ENCODE measurements at places on chromosomes 6 and 20.

GRCh38 chr6:157410045-157410444 lies 29.1 kb downstream of the ZDHHC14 start:
- no peak for DNase-seq

GRCh38 chr6:161486361-161487216 lies 212.7 kb upstream of the AGPAT4 start:
- no peak for DNase-seq

- DNase-seq, result no peak
Observed at GRCh38 chr6:34527751-34528670, 28.1 kb downstream of the SPDEF start.

GRCh38 chr6:140168365-140168764 lies 793.9 kb upstream of the CITED2 start:
- no peak for DNase-seq

- no peak for DNase-seq
Observed at GRCh38 chr6:14770040-14770439, 475.8 kb upstream of the JARID2 start.

DNA sequence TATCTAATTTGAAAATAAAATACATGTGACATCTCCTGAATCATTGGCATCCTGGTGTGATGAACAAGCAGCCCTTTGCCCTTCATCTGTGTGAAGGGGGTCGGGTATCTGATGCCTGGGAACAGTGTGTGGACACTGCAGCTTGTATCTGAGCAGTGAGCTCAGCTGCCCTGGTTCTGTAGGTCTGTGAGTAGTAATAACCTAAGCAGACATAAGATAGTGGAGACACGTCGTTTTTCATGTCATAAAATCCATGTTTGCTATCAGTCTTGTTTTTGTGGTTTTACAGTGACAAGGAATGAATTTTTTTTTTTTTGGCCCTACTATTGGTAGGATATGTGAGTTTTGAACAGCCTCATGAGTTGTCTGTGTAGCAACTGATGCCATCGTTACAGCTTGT lies 133.0 kb downstream of the JARID2 start:
- DNase-seq, result no peak

- no peak for DNase-seq
Observed at GRCh38 chr6:1314617-1315016, 2.7 kb downstream of the FOXQ1 start.

GRCh38 chr6:158758941-158759479 lies 60.2 kb downstream of the EZR start:
- DNase-seq, result no peak

All from NCI-H1930 (cell line).